ENCODE measurements at places on chromosomes 4 and X.

- no peak for DNase-seq
These were observed 130.9 kb downstream of the TMEM164 start for GRCh38 chrX:110133735-110134370.

DNA sequence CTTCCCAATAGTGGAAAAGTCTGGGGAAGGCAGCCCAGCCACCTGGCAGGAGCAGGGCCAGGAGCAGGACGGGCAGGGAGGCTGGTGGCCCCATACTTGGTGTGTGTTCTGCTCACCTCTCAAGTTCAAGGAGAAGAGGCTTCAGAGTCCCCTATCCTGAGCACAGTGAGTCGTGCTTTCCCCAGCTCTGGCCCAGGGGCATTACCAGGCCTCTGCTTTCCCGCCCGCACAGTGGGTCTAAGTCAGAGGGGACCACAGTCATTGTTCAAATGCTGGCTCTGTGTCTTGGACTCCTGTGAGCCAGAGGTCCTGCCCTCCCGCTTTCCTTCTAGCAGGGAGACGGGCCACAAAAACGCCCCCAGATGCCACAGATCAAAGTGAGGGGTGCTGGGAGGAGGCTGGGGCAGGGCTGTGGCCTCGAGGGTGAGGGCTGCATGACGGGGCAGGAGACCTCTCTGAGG is 27.6 kb downstream of the HTRA3 start:
- no peak for DNase-seq

DNA sequence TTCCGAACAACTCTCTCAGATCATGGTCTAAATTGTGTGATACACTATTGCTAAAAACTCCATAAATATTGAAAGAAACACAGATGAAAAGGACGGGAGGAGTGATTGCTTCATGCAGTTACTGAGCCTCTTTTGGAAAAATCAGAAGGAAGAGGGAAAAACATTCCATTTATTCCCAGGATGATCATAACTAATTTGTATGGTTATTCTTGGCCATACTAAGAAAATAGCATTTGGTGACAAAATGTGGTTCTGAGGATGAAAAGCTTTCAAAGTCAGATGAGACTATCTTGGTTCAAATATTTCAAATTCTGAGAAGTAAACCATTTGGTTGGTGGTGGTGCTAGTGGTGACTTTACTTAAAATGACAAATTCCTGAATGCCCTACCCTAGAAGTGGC is 305.4 kb upstream of the LDB2 start:
- DNase-seq: no peak

GRCh38 chrX:17024886-17025285 is 78.4 kb downstream of the REPS2 start:
- no peak for DNase-seq

DNA sequence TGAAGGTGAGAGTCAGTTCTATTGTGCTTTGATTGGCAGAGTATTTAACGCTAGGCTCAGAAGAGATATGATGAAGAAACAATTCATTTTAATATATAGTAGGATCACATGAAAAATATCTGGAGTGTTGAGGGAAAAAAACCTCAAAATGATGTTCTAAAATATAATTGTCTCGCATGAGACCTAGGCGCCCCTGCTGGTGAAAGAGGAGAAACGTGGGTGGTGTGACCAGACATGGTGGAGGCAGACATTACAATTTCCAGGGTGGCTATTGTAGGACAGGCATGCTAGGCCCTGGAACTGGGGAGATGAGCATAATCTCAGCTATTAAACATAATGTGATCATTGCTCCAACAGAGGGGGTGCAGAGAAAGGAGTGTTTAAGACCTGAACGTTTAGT is 210.0 kb downstream of the HS3ST1 start:
- DNase-seq: no peak

DNA sequence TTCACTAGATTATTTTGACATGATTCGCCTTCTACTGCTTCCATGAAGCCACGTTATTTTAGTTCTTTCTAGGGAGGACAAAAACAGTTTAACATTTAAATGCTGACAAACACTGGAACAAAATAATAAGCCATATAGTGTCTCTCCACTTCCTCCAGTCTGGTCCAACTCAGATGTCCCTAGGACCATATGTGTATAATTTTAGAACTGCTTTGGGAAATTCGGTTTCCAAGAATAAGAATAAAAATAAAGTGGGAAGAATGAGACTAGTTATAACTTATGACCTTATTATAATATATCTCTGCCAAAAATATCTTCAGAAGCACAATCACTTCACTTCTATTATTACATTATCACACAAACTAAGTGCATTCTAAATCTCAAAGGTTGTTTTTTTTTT is 164.4 kb upstream of the POF1B start:
- no peak for DNase-seq

GRCh38 chr4:163350672-163351071 is 7.0 kb downstream of the NPY5R start:
- no peak for DNase-seq

DNA sequence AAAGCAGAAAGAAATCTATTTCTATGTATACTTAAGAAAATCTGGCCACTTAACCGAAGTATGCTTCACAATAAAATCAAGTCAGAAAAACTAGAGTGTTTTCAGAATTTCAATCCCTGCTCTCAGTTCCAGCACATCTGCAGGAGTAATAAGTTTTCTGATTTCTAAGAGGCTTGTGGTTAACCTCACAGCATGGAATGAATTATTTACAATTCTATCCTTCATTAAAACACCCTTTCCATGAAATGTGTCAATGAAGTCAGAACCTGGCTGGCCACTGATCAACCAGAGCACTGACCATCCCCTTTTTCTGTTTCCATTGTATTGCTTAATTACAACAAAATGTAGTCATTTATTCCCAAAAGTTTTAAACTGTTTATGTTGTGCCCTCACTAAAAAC is 781.4 kb upstream of the INTU start:
- no peak for DNase-seq

- no peak for DNase-seq
These were observed 395.0 kb upstream of the FAT1 start for GRCh38 chr4:187118602-187119120.

Data from stimulated activated CD4-positive, alpha-beta T cell treated with anti-CD3 and anti-CD28 coated beads, TNF-alpha, amount 100 ng/mL, for 4 hours (primary cell).